ENCODE measurements at places on chromosomes 4 and X.

DNA sequence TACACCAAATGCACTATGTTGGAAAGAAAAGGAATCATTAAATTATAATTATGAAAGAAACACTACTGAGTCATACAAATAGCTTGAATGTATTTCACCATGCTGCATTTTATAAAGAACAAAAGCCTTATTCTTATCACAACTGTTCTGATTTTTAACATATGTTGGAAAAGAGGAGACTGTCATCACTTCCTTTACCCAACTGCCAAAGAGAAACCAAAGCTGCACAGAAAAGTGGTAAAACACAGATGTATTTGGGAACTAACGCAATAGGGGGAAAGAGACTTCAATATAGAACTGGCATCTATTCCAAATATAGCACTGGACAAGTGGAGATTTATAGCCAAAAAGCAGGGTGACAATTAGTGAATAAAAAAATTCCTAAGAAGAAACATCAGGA, 181.0 kb downstream of the SPANXN3 start:
- no peak for DNase-seq

GRCh38 chrX:119512146-119512800, 44.0 kb downstream of the SLC25A5 start:
- no peak for DNase-seq

DNA sequence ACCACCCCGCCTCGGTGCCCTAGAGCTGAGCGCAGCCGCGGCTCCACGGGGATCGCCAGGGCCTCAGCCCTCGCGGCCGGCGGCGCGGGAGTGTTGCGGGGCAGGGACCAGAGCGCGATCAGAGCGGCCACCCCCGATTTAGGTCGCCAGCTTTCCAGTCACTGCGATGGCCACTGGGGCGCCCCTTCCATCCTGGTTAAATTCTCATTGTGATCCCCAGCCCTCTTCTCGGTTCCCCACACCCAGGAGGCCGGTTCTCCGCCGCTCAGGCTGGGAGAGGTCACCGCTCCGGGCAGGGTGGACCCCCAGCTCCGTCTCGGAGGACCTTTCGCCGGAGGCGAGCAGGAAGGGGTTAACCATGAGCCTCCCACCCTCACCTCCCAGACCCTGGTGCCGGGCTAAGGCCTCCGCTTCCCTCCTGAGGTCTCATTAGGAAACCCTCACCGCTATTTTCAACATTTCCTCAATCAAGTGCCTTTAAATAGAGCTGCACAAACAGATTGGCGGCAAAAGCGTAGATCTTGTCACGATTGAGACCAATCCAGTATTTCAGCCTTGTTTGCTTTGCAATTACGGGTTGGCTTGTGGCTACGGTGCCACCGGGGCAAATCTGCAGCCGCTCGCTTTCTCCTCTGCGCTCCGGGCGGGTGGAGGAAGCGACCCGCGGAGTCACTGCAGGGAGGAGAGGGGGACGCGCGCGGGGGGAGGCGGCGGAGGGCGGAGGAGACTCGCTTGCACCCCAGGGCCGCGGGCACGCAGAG, 8.3 kb upstream of the HAND2 start:
- no peak for DNase-seq

GRCh38 chrX:29581223-29581622, 634.1 kb upstream of the MAGEB2 start:
- DNase-seq: no peak

DNA sequence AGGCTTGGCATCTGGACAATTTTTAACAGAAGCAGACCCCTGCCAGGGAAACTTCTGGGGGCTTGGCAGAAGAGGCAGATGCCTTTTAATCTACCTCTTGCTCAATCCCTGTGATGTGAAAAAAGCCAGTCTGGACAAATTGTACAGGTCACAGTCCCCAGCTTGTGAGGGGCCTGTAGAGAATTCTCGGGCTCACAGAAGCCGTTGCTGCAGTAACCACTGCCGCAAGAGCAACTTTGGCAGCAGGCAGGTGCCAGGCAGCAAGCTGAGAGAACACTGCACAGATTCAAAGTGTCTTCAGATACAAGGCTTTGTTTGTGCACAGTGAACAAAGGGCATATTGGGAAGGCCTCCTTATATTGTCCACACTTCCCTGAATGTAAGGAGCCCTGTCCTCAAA, 11.7 kb downstream of the GPKOW start:
- no peak for DNase-seq
